Activated CD4-positive, alpha-beta T cell treated with anti-CD3 and anti-CD28 coated beads, Interleukin-2, amount 50 U/mL, for 1 hour (primary cell): ENCODE measurements at places on chromosomes 5 and 9.

GRCh38 chr9:110146373-110146772 is 61.6 kb downstream of the C9orf152 start:
- no peak for DNase-seq

DNA sequence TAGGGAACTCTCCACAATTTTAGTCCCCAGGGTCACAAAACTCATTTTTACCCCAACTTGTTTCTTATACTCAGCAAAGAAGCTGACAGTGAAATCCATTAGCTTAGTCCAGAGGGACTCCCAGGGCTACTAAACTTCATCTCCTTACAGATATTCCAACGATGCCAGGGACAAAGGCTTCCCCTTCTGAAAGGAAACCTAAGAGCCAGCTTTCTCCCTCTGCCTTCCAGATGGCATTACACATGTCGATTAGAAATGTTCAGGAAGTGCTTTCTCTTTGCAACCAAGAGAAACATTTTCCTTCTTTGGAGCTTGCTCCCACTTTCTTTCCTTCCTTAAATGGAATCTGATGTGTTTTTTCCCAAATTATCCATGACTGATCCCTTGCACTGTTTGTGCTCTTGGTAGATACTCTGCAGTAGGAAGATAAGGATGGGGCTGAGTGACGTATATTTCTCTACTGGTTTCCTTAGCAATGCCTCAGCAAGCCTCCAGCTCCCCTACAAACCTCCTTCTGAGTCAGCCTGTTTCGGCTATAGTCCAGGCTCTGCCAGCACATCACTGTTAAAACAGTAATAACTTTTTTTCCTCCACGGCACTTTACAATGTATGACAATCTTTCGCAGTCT is 43.0 kb upstream of the HTR4 start:
- no peak for DNase-seq

DNA sequence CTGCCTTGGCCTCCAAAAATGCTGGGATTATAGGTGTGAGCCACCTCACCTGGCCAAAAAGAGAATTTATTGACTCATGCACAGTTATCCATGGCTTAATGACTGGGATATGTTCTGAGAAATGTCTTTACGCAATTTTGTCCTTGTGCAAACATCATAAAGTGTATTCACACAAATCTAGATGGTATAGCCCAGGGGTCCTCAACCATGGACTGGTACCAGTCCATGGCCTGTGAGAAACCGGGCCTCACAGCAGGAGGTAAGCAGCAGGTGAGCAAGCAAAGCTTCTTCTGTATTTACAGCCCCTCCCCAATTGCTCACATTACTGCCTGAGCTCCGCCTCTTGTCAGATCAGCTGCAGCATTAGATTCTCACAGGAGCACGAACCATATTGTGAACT is 12.4 kb upstream of the SIL1 start:
- DNase-seq = no peak

DNA sequence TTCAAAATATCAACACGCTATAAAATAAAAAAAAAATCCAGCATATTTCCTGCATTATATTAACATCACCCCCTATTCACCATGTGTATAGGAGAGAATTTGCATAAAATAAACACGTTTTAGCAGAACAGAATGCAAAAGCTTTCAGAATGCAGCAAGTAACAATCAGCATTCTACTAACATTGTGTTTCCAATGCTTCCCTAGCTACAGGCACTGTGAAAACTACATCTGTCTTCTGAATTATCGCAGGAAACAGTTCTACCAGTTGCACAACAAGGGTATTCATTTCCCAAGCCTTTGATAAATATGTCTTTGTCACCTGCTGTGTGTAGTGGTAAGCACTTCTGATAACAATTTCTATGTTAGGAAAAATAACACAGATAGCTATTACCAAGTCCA is 1015.8 kb downstream of the CDH18 start:
- no peak for DNase-seq

- DNase-seq = no peak
Observed at GRCh38 chr9:83538890-83539238, 663 bp upstream of the FRMD3 start.

- DNase-seq = no peak
Observed at GRCh38 chr5:173246511-173246910, 11.5 kb upstream of the NKX2-5 start.
